NCI-H526 treated with DMSO at 0.1 percent for 48 hours (cell line): ENCODE measurements at places on chromosomes 11 and 22.

- DNase-seq, result no peak
Measured at GRCh38 chr11:131683131-131683530, 312.7 kb downstream of the NTM start.

DNA sequence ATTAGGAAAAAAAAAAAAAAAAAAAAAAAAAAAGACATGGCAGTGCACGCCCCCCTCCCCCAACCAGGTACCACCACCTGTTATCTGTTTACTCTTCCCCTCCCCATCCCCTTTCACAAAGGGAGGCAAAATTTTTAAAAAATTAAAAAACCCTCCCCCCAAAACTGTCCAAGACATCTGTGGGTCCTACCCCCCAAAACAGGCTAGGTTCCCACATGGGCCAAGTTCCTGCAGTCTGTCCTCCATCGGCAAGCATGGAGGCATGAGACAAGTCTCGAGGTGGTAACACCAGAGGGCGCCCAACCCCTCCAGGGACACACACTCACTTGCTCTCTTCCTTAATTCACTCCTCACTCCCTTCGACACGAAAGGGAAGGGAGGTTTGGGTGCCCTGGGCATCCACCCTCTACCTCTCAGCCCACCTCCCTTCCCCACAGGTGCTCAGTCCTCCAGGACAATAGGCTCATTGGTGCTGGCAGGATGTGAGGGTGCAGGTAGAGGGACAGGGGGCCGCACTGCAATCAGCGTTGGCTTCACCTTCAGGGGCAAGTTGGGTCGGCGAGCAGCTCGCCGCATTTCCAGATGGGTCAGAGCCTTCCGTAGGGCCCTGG lies 2.2 kb upstream of the TUT1 start:
- peak; percentile 59 for DNase-seq

GRCh38 chr11:64842366-64842759 lies 2.1 kb downstream of the CDC42BPG start:
- no peak for DNase-seq

DNA sequence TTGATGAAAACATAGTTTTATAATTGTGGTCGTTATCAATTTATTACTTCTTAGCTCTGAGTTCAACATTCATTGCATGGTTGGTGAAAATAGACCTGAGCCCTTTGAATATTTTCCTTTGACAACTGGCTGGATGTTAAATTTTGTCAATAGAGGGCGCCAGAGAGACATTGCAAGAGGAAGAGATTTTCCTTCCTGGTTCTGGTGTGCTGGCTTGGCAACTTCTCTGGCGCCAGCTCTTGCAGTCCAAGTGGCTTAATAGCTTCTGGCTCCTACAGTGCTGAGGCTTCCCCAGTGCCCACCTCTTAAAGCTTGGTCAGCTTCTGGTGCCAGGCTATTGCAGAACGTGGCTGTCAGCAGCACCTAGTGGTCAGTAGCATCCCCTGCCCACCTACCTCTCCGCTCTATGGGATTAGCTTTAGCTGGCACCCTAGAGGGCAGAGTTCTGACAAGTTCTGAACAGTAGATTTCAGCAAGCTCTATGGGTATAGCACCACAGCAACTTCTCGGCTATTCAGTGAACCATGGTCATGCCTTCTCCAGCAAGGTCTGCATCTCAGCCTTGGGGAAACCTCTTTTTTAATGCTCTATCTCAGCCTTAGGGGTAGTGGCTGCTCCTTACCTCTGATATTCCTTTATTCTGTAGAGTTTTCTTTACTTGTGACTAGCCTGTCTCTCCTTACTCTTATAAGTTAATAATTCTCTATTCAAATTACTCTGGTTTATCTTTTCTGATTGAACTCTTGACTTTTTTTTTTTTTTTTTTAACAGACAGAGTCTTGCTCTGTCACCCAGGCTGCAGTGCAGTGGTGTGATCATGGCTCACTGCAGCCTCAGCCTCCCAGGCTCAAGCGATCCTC lies 59.4 kb downstream of the ACER3 start:
- DNase-seq, result peak; percentile 88

GRCh38 chr11:35343033-35343598 lies 76.2 kb downstream of the SLC1A2 start:
- no peak for DNase-seq

GRCh38 chr11:82117362-82117761 lies 616.3 kb downstream of the FAM181B start:
- no peak for DNase-seq
